Activated T-cell treated with anti-CD3 and anti-CD28 coated beads, Interleukin-2, amount 50 U/mL, for 72 hours (primary cell): ENCODE measurements at places on chromosomes 2 and 18. TPM values are rescaled to one million over a fixed set of nuclear protein-coding genes. Genes with fewer than 3 reads are reported as not detected.
A peak's percentile ranks its signal among the peaks of the same experiment; 100 is the strongest.

GRCh38 chr18:55404832-55405465, 183.0 kb downstream of the TCF4 start:
- DNase-seq: no peak
- no peaks in the 10 kb centered on the region for H3K36me3 ChIP-seq
- H3K4me3 ChIP-seq: no peak overlapping the region
- H3K4me1 ChIP-seq: peaks cover 12% of the 10 kb centered on the region
- no peak overlapping the region for H3K27ac ChIP-seq

DNA sequence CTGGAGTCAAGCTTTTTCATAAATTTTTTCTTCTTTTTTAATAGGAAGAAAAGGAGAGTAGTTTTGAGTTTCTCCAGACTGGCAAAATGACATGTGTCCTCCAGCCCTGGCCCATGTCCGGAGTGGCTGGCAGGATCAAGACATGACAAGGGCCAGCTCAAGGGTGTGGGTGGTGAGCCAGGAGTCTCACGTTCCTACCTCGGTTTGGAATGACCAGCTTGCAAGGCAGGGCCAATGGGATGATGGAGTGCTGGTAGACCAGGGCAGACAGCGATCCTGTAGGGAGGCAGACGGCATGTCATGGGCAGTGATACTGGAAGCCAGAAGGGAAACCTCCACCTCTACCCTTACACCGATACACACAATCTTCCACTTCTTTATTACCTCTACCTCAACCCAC, 190.6 kb downstream of the TNS1 start:
- no peaks in the 10 kb centered on the region for H3K36me3 ChIP-seq
- H3K27ac ChIP-seq: no peak overlapping the region
- no peaks in the 10 kb centered on the region for H3K27me3 ChIP-seq
- H3K4me1 ChIP-seq: no peaks in the 10 kb centered on the region

DNA sequence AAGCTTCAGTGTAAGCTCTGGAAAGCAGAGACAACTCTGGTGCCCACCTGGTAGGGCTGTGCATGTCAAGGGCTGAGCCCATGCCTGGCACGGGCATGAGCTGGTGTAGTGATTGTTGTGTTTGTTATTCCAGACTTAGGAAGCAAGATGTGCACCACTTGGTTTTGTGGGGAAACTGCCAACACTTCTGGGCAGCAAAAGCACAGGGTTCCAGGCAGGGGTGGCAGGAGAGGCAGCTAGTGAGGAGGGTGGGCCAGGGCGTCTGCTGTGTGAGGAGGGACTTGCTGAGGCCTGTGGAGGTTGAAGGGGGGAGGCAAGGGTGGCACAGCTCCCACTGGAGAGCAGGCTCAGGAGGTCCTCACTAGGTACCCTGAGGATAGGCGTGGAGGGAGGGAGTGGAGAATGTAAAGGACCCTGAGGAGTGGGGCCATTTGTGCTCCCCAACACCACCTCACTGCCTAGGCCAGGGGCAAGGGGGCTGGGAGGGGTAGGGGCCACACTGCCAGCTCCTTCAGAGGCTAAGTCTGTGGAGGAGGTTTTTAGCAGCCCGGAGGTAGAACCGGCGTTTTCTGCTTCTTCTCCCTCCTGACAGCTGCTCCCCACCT, 104.0 kb upstream of the POU3F3 start:
- no peak overlapping the region for H3K27ac ChIP-seq
- no peaks in the 10 kb centered on the region for H3K36me3 ChIP-seq
- H3K4me3 ChIP-seq: no peak overlapping the region
- H3K4me1 ChIP-seq: no peaks in the 10 kb centered on the region

DNA sequence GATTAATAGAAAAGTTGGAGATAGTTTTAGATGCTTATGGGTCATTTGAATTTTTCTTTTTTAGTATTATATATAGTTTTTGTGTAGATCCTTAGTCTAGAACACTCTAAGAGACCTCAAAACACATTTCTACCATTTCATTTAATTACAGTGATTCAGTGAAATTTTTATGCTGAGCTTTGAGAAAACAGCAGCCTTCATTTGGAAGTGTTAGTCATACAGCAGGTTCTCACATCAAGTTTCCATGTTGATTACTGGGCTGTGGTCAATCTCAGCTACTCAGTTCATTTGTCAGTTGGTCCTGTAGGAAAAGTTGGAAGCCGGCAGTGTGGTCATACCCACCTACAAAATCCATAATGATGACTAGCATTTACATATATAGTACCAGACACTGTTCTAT, 37.9 kb downstream of the MAP3K19 start:
- H3K4me3 ChIP-seq: no peak overlapping the region
- H3K36me3 ChIP-seq: no peaks in the 10 kb centered on the region
- H3K27ac ChIP-seq: no peak overlapping the region
- peaks cover 6% of the 10 kb centered on the region for H3K4me1 ChIP-seq
- peaks cover 32% of the 10 kb centered on the region for H3K27me3 ChIP-seq

GRCh38 chr18:57915865-57916582, 112.9 kb upstream of the ATP8B1 start:
- H3K27ac ChIP-seq: no peak overlapping the region
- peaks cover 30% of the 10 kb centered on the region for H3K27me3 ChIP-seq
- no peak overlapping the region for H3K4me3 ChIP-seq
- DNase-seq: peak; percentile 12

- DNase-seq: no peak
- H3K36me3 ChIP-seq: no peaks in the 10 kb centered on the region
- H3K27me3 ChIP-seq: peaks cover 15% of the 10 kb centered on the region
- no peak overlapping the region for H3K27ac ChIP-seq
- H3K4me1 ChIP-seq: peaks cover 6% of the 10 kb centered on the region
- no peak overlapping the region for H3K4me3 ChIP-seq
Observed at GRCh38 chr18:58777471-58777870, 87.2 kb upstream of the ZNF532 start.

- no peaks in the 10 kb centered on the region for H3K36me3 ChIP-seq
- peaks cover 8% of the 10 kb centered on the region for H3K27me3 ChIP-seq
- no peak for DNase-seq
- H3K4me1 ChIP-seq: no peaks in the 10 kb centered on the region
- H3K4me3 ChIP-seq: no peak overlapping the region
- no peak overlapping the region for H3K27ac ChIP-seq
Observed at GRCh38 chr2:164934401-164935117, 20.8 kb downstream of the SLC38A11 start.

DNA sequence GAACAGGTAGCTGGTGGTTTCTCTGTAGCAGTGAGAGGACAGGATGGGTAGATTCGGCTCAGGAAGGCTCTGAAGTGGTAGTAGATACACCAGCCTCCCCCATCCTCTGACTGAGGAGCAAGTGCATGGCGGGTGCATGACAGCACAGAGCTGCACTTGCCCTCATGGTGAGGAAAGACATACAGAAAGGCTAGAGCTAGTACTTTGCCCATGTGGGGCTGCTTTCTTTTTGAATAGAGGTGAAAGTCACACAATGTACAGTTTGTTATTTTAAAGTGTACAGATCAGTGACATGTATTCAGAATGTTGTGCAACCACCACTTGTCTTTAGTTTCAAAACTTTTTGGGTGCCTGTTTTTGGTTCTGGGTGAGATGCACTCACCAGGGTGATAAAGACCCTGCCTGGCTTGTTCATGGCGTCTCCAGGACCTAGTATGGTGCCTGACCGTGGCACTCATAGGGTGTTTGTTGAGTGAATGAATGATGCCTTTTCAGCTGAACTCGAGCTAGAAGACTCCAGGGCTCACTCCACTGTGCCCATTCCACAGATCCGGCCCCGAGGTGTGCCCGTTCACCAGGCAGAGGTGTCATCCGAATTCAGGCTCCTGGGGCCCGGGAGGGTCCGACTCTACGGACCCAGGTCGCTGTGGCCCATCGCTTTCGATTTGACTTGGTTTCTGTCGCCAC, 421 bp upstream of the VAMP5 start:
- H3K36me3 ChIP-seq: peaks cover 4% of the 10 kb centered on the region
- peak overlapping the region; percentile 92 for H3K4me3 ChIP-seq
- DNase-seq: peak; percentile 58
- H3K27me3 ChIP-seq: no peaks in the 10 kb centered on the region
- peak overlapping the region; percentile 59 for H3K27ac ChIP-seq

- peak; percentile 81 for DNase-seq
- H3K4me1 ChIP-seq: peaks cover 42% of the 10 kb centered on the region
- peak overlapping the region; percentile 28 for H3K4me3 ChIP-seq
Observed at GRCh38 chr2:136008205-136008865, 22.9 kb upstream of the DARS1 start.

DNA sequence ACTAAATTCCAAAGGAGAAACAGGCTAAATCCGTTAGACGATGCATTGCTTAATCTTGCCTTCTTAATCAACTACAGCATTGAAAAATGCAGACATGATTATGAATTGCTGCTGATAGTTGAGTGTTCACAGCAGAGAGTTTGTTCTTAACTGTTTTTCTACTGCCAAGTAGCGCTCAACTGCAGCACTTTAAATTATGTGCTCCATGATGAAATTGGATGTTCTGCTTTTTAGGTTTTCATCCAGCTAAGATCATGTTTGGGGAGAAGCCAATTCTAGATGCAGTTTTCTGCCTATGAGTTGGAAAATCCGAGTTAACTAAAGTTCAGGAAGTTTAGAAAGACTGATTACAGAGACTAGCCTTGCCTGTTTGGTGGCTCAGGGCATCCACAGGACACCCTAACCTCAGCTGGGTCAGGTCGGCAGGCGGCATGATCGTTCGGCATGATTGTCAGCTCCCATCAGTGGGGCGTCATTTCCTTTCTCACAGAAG, 119.4 kb upstream of the PIEZO2 start:
- DNase-seq: no peak
- no peak overlapping the region for H3K4me3 ChIP-seq
- peaks cover 17% of the 10 kb centered on the region for H3K27me3 ChIP-seq
- no peaks in the 10 kb centered on the region for H3K4me1 ChIP-seq
- no peak overlapping the region for H3K27ac ChIP-seq
- peaks cover 4% of the 10 kb centered on the region for H3K36me3 ChIP-seq

DNA sequence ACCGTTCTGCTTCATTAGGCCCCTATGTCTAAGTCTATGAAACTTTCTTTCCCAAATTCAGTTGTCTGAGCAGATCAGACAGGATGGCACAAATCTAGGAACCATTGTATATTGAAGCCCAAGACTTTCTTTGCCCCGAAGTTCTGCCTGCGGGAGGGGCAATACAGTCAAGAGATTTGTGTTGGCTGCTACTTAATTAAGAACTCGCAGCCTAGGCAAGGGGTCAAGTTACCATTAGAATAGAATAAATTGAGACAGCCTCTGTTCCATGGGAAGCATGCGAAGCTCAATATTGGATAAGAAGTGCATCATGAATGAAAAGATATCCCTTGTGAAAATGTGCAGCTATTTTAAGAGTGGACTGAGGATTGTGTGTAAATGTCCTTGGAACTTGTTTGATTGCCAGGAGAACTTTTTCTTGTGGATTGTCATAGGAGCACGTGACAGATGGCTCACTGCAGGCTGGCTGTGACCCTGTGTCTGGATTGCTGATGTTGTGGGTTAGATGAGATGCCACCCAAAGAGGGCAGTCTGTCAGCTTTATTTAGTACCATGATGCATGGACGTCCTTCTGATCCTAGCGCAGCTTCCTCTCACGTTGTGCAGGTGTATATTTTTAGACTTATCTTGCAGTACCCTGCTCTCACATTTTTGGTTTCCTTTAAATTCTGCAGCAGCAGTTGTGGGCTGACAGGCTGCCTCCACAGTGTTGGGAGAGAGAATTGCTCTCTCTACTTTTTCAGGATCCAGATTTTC, 30.9 kb downstream of the HAUS1 start:
- no peak for DNase-seq
- H3K27ac ChIP-seq: no peak overlapping the region
- H3K27me3 ChIP-seq: no peaks in the 10 kb centered on the region
- peaks cover 2% of the 10 kb centered on the region for H3K36me3 ChIP-seq
- no peak overlapping the region for H3K4me3 ChIP-seq

- peaks cover 10% of the 10 kb centered on the region for H3K36me3 ChIP-seq
- peak overlapping the region; percentile 97 for H3K27ac ChIP-seq
- H3K4me1 ChIP-seq: peaks cover 98% of the 10 kb centered on the region
- H3K27me3 ChIP-seq: no peaks in the 10 kb centered on the region
Observed at GRCh38 chr2:207332480-207333212, 166.9 kb upstream of the KLF7 start.

DNA sequence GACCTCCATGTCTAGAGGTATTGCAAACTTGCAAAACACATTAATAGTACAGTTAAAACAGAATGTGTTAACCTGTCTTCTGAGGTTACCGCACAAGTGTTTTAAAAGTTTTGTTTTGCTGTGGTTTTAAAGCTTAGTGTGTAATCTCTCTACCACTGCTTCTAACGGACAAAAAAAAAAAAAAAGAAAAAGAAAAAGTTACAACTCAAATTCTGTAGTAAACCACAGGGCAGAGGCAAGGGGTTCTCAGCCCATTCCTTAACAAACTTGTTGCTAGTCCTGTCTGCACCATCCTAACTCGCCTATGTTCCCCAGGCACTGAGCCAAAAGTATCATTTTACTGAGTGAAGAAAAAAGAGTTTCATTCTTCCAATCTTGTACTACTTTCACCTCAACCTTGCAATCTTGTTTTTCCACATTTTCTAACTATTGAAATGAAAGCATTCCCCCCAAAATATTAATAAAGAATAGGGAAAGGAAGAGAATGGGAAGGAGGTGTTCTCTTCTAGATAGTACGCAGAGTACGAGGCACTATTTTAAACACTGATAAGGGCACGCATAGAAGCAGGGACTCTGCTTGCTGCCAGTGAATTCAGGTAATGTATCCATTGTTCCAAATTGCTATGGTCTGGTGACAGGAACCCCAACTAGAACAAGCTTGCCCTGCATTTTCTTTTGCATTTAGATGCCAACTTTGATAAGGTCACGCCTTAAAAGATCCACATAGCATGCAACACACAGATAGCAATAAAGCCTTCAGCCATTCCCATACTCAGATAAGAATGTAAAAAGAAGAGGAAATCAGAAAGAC, 47.1 kb downstream of the IKZF2 start:
- peak overlapping the region; percentile 70 for H3K27ac ChIP-seq
- H3K36me3 ChIP-seq: no peaks in the 10 kb centered on the region
- DNase-seq: no peak
- peaks cover 8% of the 10 kb centered on the region for H3K27me3 ChIP-seq

DNA sequence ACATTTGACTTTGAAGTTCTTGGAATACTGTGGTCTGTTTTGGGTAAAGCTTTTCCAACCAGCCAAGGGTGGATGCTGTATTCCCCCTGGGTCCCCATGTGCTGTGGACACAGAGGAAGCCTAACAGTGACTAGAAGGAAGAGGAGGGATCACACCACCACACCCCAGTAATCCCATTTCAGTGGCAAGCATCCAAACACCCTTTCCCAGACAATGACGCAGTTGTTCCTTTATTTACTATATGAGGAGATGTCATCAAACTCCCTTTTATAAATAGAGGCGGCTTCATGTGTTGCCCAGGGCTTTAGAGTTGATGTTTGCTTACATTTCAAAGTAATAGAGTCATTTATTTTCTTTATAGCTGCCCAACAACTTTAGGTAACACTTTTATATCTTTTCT, 959.4 kb upstream of the GYPC start:
- H3K27me3 ChIP-seq: no peaks in the 10 kb centered on the region
- no peak overlapping the region for H3K4me3 ChIP-seq
- H3K27ac ChIP-seq: no peak overlapping the region
- DNase-seq: no peak
- no peaks in the 10 kb centered on the region for H3K36me3 ChIP-seq

GRCh38 chr2:160294889-160295288, 94.8 kb upstream of the ITGB6 start:
- peaks cover 93% of the 10 kb centered on the region for H3K4me1 ChIP-seq
- H3K36me3 ChIP-seq: peaks cover 31% of the 10 kb centered on the region
- peak overlapping the region; percentile 52 for H3K27ac ChIP-seq

GRCh38 chr2:33526921-33527320, 50.5 kb downstream of the RASGRP3 start:
- no peak for DNase-seq
- peaks cover 5% of the 10 kb centered on the region for H3K4me1 ChIP-seq
- H3K27me3 ChIP-seq: no peaks in the 10 kb centered on the region
- no peak overlapping the region for H3K4me3 ChIP-seq
- H3K36me3 ChIP-seq: no peaks in the 10 kb centered on the region

The HOXD3 gene
- total RNA-seq: not detected

The SS18 gene
- total RNA-seq: 59.9 TPM

The TMEM182 gene
- 10.0 TPM for total RNA-seq

The DRC1 gene
- total RNA-seq: not detected

The MZT2B gene
- total RNA-seq: 329 TPM

The WDR35 gene
- total RNA-seq: 6.4 TPM

The SLC4A3 gene
- not detected for total RNA-seq

The CYP1B1 gene
- total RNA-seq: 24.3 TPM
